ENCODE measurements at places on chromosomes 6 and 20.

DNA sequence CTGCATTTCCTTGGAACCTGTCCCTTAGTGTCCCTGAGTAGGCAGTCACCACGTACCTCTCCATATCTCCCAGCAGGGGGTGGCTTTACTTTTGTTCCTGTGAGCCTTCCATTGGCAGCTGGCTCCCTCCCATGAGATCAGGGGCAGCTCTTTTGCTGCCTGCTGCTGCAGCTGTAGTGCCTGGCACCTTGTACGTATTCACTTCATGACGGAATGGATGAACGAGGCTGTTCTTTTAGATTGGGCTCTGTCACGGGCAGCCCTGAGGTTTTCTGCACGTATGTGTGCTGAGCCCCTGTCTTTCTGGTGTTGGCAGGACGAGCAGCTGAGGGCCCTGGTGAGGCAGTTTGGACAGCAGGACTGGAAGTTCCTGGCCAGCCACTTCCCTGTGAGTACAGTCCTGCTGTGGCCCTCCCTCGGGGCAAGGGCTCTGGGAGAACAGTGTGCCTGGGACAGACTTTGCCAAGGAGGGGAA lies 14.6 kb downstream of the MYBL2 start:
- DNase-seq: no peak

DNA sequence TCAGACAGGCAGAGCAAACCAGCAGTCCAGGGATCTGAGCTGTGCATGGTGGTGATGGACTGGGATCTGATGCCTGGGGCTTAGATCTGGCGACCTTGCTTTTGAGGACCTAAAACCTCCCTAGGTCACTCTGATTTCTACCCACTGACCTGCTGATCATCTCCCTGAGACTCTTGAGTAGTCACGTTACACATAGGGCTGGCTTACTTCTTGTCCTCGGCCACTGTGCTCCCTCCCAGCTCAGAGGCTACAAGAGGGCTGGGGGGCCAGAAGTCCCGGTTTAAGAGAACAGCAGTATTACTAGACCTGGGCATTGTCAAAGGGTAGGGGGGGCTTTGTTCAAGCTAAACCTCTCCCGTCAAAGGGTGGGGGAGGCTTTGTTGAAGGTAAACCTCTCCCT lies 5.5 kb downstream of the DYNLT1 start:
- no peak for DNase-seq

DNA sequence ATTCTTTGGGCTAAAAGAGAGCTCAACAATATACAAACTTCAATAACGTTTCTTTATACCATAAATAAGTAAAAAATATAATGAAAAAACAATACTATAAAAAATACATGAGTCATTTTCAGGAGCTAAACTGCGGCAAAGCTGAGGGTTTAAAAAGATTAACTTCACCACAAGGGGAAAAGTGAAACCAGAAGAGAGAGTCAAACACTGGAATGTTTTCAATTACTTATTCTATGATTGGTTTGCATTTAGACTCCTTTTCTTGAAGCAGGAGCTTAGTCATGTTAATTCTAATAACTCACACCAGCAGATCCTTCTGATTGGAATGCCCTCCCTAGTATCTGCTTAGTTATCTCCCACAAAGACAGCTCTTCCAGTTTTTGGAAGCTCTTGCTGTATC lies 627.3 kb downstream of the UTRN start:
- DNase-seq: peak; percentile 70

GRCh38 chr6:8731874-8732273 lies 296.5 kb upstream of the SLC35B3 start:
- DNase-seq: no peak

GRCh38 chr20:40655451-40655850 lies 33.6 kb downstream of the MAFB start:
- DNase-seq: no peak

DNA sequence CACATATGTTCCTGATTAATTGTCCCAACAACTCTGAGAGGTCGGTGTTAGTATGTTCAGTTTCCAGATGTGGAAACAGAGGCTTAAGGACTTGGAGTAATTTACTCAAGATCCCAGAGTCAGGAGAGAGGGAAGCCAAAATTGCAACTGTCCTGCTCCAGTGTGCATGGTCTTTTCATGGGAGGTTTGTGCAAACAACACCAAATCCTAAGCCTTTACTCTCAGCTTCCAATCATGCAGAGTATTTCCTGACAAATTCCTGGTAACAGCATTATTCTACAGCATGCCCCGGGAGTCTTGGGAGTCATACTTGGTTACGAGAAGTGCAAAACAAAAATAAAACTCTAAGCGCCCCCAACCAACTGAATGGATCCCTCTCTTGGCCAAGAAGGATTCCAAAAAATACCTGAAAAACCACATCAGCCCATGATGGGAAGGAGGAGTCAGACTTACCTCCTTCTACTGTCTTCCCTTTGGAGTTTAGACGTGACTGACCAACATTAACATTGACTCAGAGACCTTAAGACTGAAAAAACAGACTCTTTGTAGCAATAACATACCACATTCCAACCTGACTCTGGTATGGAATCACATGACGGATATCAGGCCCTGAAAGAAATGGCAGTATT lies 30.8 kb upstream of the PPP1R3G start:
- peak; percentile 75 for DNase-seq

DNA sequence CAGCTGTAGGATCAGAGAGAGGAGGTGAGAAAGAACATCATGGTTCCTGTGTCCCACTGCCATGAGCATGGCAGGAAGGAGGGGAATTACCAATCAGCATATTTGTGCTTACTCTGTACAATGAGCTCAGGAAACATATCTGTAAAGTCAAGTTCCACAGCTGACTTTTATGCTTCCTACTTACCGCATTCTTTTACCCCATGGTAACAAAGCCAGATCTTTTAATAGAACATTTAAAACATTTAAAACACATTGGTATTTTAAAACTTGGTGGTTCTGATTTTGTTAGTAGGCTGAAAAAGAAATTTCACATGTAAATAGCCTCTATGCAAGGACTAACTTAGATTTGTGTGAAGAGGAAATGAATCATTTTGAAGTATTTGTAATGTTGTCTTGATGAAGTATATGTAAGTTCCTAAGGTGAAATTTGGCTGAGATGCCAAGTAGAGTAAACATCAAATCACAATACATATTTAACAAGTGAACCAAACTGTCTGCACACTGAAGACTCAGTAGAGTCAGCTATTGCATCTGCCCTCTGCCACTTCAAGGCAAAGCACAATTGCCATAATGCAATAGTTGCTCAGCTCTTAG lies 114.7 kb downstream of the GJA10 start:
- no peak for DNase-seq

- no peak for DNase-seq
Observed at GRCh38 chr6:98272060-98272459, 562.3 kb upstream of the POU3F2 start.

GRCh38 chr20:38810926-38811630 lies 5.6 kb downstream of the PPP1R16B start:
- DNase-seq: no peak

DNA sequence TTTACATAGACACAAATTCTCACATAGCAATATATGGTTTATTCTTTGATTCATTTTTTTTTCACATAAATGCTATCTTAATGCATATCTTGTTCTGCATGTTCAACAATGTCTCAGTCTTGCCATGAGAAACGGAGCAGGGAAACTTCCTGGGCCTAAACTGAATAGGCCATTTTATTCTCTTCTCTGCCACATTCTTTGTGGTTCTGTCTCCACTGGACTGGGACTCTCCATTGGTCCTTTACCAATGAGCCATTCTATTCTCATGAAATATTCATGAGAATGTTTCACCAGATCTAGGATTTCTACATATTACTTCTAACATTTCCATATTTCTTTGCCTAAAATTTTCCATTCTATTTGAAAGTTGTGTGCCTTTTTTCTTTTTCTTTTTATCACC lies 42.8 kb downstream of the LAMA2 start:
- no peak for DNase-seq

DNA sequence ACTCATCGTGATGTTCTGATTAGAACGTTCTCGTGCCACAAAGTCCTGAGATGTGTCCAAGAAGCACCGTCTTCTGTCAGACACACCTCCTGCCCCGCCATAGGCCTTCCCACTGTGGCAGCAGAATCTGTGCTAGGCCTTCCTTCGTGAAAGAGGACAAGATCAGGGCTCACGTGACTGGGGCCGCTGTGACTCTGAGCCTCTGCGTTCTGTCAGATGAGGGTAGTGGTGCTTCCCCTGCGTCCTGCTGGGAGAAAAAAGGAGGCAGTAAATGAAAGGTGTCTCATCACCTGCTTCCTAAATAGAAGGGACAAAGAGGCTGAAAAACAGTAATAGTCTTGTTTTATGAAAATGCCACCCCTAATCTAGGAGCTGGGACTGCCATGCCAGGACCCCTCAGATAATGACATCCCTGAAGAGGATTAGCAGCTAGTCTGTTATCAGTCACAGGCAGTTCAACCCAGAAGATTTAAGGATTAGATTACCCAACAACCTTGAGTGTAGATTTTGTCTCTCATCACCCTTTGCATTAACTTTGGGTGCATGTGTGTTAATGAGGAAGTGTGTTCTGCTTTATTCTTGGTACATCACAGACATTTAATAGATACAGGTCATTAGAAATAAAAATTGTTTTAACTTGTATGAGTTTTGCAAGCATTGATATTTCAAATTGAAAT lies 4.1 kb downstream of the DNAJC5 start:
- no peak for DNase-seq

DNA sequence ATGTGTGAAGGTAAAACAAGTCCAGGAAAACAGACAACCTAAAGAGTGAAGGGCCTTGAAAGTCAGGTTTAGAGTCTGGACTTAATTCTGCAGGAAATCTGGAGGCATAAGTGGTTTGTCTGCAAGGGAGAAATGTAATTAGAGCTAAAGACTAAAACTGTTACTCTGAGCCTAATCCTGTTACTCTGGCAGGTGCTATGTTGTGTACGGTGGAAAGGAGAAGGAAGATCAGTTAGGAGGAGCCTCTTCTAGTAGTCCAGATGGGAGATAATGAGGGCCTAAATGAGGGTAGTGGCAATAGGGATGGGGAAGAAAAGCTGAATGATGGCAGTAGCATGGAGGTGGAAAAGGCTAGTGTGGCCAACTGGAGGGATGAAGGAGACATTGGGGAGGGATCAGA lies 118.5 kb downstream of the PDSS2 start:
- DNase-seq: no peak

DNA sequence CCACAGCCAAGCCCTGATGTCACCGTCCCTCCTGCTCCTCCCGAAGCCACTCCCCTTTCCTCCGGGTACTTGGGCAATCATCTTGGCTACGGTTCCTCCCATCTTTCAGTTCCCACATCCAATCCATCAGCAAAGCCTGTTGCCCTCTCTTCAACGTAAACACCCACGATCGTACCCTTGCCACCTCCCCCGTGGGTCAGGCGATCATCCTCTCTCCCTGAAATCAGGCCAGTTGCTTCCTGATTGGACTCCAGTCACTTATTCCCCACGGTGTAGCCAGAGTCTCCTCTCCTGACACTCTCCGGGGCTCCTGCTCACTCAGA lies 44.5 kb downstream of the SULF2 start:
- DNase-seq: no peak

DNA sequence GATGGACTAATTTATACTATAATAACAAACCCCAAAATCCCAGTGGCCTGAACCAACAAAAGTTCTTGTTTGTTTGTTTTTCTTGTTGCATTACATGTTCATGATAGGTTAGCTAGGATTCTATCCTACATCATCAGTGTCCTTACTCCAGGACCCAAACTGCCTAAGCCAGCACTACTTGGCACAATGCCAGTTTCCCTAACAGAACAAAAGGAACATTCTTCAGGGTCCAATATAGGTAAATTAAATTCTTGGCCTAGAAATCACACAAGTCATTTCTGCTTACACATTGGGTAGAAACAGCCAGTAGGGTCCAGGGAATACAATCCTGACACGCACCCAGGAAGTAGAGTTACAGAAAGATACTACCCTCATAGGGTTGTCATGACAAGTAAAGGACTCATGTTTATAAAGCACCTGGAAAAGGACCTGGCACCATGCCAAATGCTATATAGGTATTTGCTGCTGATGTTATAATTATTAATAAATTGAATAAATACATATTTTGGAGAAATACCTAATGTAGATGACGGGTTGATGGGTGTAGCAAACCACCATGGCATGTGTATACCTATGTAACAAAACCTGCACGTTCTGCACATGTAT lies 38.8 kb downstream of the RCAN2 start:
- no peak for DNase-seq

GRCh38 chr6:113082745-113083144 lies 735.6 kb downstream of the RFPL4B start:
- DNase-seq: peak; percentile 52

DNA sequence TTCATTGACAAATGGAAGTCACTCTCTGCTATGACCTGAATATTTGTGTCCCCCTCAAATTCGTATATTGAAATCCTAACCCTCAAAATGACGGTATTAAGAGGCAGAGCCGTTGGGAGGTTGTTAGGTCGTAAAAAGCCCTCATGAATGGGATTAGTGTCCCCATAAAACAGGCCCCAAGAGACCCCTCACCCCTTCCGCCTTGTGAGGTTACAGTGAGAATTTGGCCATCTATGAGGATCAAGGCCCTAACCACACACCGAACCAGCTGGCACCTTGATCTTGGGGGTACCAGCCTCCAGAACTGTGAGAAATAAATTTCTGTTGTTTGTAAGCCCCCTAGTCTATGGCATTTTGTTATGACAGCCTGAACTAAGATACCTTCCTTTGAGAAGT lies 52.5 kb upstream of the SLC22A16 start:
- no peak for DNase-seq

- DNase-seq: peak; percentile 76
Observed at GRCh38 chr20:14197097-14197496, 140.3 kb downstream of the FLRT3 start.

GRCh38 chr6:39433630-39434029 lies 111.1 kb upstream of the KCNK16 start:
- DNase-seq: no peak

- no peak for DNase-seq
Observed at GRCh38 chr6:7590918-7591302, 912 bp downstream of the SNRNP48 start.

DNA sequence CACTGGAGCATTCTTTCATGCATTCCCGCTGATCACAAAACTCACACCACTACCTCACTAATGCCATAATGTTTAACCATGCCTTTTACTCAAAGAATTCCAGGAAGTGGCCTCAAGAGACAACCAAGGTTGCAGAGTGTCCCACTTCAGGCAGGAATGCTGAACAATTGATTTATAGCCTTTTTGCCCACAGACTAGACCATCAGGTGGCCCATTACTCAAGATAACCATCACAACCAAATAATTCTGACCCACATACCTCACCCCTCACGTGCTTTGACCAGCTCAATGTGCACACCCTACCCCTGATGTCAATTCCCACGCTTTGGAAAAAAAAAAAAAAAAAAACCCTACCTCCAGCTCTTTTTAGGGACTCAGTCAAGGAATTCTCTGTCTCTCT lies 220.6 kb upstream of the UFL1 start:
- no peak for DNase-seq

DNA sequence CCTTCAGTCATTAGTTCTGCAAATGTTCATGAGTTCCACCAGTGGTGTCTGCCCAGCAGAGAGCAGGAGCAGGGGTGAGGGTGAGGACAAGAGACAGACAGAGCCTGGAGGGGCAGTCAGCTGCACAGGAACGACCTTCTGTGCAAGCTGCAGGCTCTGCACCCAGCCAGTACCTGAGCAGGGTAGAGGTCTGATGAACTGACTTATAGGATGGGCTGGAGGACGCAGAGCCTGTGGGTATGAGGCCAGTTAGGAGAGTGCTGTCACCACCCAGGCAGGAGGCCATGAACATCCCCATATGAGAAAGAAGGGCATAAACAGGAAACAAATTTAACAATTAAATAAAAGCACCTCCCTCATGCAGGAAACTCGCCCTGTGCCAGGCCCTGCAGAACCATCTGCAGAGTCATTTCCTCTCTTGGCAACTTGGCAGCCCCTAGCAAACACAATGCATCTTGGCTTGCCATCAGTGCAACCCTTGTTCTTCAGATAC lies 17.9 kb downstream of the C6orf15 start:
- no peak for DNase-seq

- DNase-seq: no peak
Observed at GRCh38 chr6:499617-500016, 108.1 kb downstream of the IRF4 start.
